ENCODE measurements at places on chromosomes 1 and 21. TPM values are rescaled to one million over a fixed set of nuclear protein-coding genes. Genes with fewer than 3 reads are reported as not detected.

The GGPS1 gene
- 16.4 TPM for total RNA-seq

The ANGPTL1 gene
- total RNA-seq = not detected

The DNM3 gene
- 0.78 TPM for total RNA-seq

The SH2D5 gene
- total RNA-seq = 17.1 TPM

The CD1C gene
- not detected for total RNA-seq

The GUCA2B gene
- not detected for total RNA-seq

The HES3 gene
- total RNA-seq = not detected

The CLDN8 gene
- total RNA-seq = not detected

The CACNA1S gene
- total RNA-seq = not detected

The NLRP3 gene
- total RNA-seq = not detected

Data from A549 treated with GW870086 at 1 μM for 4 hours (cell line).